Kidney glomerular epithelial cell (primary cell): ENCODE measurements at places on chromosomes 7 and 10.

GRCh38 chr10:103851261-103851660 lies 4.1 kb downstream of the SH3PXD2A start:
- no peak for DNase-seq

GRCh38 chr7:18706670-18707069 lies 211.1 kb downstream of the HDAC9 start:
- no peak for DNase-seq

DNA sequence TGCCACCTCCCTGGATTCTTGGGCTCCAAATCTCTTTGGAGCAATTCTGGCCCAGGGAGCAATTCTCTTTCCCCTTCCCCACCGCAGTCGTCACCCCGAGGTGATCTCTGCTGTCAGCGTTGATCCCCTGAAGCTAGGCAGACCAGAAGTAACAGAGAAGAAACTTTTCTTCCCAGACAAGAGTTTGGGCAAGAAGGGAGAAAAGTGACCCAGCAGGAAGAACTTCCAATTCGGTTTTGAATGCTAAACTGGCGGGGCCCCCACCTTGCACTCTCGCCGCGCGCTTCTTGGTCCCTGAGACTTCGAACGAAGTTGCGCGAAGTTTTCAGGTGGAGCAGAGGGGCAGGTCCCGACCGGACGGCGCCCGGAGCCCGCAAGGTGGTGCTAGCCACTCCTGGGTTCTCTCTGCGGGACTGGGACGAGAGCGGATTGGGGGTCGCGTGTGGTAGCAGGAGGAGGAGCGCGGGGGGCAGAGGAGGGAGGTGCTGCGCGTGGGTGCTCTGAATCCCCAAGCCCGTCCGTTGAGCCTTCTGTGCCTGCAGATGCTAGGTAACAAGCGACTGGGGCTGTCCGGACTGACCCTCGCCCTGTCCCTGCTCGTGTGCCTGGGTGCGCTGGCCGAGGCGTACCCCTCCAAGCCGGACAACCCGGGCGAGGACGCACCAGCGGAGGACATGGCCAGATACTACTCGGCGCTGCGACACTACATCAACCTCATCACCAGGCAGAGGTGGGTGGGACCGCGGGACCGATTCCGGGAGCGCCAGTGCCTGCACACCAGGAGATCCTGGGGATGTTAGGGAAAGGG lies 913 bp downstream of the NPY start:
- no peak for DNase-seq

DNA sequence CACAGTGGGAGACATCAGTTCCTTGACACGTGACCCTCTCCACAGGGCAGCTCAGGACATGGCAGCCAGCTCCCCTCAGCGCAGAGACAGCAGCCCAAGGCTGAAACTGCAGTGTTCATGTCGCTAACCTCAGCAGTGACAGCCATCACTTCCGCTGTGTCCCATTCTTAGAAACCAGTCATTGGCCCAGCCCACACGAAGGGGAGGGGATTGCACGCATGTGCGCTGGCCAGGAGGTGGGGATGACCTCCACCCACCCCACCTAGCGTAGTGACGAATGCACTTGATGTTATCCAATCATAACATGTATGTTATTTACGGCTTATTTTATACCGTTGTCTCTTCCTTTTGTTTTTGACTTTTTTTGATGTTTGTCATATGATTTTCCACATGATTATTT lies 36.9 kb upstream of the EGFR start:
- DNase-seq: no peak

- no peak for DNase-seq
Observed at GRCh38 chr7:100604028-100604975, 2.1 kb downstream of the PCOLCE start.

DNA sequence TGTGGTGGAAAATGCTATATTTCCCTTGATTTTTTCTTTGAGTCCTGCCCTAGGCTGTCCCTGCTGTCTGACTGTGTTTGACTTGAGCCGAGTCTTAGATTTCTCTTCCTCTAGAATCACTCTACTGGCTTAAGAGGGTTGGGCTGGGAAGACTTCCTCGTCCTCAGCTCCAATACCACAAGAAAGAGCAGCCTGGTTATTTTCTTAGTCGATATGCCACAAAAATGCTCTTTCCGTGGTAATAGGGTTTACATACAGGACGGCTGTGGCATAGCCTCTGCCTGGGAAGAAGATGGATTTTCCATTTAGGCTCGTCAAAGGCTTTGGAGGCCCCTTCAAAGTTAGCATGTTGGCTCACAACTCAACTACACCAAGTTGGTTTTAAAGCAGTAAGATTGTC lies 212.0 kb upstream of the IGFBP3 start:
- DNase-seq: no peak

- DNase-seq: no peak
Observed at GRCh38 chr10:127892743-127893142, at the start of gene CLRN3. Gene CLRN3, minus strand, starts transcription at chr10:127892941. Its CDS starts 157 bp downstream, at chr10:127892784.
